Brain (organoid and tissue), 16 donors: ENCODE measurements at places on chromosomes 4 and X.

GRCh38 chrX:19743386-19743785 lies 144.0 kb downstream of the SH3KBP1 start:
- DNase-seq, result no peak

DNA sequence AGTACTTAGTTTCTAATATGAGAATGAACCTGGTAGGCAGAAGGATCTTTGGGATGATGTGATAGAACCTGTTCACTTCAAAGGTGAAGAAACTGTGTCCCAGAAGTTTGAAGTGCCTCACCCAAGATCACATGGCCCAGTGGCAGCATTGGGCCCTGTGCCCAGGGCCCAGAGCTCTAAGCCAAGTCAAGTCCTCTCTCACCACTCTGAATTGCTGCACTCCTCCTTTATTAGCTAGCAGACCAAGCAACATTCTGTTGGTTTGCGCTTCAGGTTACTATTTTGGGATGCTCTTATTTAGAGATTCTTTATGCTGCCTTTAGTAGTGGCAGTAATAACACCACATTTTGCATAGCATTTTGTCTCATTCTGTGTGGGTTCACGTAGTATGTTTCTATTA lies 82.7 kb downstream of the PARM1 start:
- DNase-seq, result no peak

DNA sequence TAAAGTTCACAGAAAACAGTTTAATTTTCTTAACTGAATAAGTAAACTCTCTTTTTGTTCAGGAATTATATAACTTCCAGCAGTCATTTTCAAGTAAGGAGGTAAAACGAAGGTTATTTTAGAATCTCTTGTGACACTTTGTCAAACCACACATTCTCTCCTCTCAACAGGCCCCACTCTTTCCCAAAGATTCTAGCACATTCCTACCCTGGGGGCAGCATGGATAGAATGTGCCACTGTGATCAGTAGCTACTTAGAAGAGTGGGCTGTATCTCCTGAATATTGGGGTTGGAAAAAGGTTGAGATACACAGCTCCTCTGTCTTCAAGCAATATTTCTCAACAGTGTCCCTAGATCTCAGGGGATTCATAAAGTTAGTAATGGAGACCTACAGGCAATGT lies 157.6 kb downstream of the EMCN start:
- no peak for DNase-seq

DNA sequence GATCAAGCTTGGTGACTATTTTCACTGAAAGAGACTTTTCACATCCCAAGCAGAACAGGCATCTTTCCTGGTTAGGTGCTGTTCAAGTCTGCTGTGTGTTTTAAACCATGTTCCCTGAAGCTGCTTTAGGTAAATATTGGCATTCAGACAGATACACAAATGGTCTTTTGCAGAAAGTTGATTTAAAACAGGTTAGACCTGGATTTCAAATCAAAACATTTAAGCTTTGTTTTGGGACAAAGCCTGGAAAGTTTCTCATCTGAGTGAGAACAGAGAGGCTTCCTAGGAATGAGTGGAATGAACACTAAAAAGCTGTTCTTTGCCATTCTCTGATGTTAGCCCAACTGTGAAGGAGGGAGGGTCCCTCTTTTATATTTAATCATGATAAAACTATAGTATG lies 10.1 kb downstream of the ANXA3 start:
- DNase-seq, result no peak

GRCh38 chr4:145954924-145955339 lies 16.3 kb upstream of the ZNF827 start:
- DNase-seq, result no peak

DNA sequence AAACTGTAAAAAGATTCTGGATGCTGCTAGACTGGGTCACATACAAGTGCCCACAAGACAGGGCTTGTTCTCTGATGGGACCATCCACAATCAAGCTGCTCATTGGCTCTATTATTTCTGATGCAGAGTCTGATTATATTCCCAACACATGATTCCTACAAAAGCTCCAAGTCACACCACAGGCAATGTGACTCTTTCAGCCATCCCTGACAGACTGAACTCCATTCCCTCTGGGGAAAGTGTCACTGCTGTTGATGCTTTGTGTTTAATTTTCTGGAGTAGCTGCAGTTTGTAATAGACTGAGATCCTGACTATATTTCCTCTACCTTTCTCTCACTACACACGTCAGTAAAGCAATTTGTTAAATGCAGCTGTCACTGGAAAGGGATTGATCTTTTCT lies 55.4 kb upstream of the BCLAF3 start:
- no peak for DNase-seq

DNA sequence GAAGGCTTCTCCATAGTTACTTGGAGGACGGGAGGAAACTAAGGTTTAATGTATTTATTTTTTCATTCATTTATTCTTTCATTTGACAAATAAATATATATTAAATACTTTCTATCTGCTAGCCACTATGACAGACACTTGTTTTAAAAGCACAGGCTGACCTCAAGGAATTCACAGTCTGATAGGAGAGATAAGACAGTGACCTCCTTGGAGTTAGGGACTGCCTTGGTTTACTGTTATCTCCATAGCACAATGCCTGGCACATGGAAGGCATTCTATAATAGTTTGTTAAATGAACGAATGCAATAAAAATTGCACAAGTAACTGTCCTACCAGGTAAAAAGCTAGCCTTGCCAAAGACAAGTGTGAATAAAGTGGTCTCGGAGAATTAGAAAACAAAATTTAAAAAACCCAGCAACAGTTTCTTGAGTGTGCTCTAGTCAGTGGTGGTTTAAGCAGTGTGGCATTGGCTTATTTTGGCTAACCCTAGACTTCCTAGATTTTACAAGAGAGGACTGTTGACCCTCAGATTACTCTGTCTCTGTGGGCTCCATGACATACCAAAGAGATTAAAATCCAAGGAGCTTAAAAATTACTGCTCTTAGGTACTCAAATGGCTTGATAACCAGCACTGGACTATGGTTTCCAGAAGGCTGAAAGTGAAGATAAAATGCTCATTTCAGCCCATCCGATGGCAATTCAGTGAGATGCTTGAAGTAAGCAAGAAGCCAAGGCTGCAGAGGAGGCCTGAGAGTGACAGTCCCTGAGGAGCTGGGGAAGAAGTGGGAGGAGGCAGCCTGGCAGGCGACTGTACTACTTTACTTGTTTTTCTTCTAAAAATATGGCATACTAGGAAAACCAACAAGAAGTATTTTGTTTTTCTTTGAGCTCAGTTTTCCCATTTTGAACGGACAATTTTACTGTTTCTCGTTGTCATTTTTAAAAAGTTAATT lies 9.6 kb downstream of the AFP start:
- DNase-seq, result no peak

- DNase-seq, result no peak
Measured at GRCh38 chr4:65508168-65508567, 162.1 kb downstream of the EPHA5 start.

DNA sequence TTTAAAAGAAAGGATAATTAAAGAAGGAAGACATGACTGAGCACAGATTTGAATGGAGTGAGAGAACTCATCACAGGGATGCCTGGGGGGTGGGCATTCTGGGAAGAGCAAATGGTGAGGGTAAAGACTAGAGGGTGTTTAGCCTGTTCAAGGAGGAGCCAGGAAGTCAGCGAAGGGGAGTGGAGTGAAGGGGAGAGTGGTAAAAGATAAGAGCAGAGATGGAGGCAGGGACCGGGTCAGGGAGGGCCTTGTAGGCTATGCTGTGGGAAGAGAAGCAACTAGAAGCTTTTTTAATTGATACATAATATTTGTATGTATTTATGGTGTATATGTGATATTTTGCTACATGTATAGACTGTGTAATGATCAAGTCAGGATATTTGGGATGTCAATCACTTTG lies 2.2 kb upstream of the VGLL1 start:
- no peak for DNase-seq

GRCh38 chrX:87571964-87572363 lies 54.4 kb downstream of the KLHL4 start:
- DNase-seq, result no peak

- no peak for DNase-seq
Measured at GRCh38 chr4:57943682-57944081, 833.5 kb upstream of the IGFBP7 start.
